ENCODE measurements at places on chromosomes 12 and 14.

GRCh38 chr14:48582938-48583337 is 907.5 kb upstream of the MDGA2 start:
- DNase-seq: no peak

DNA sequence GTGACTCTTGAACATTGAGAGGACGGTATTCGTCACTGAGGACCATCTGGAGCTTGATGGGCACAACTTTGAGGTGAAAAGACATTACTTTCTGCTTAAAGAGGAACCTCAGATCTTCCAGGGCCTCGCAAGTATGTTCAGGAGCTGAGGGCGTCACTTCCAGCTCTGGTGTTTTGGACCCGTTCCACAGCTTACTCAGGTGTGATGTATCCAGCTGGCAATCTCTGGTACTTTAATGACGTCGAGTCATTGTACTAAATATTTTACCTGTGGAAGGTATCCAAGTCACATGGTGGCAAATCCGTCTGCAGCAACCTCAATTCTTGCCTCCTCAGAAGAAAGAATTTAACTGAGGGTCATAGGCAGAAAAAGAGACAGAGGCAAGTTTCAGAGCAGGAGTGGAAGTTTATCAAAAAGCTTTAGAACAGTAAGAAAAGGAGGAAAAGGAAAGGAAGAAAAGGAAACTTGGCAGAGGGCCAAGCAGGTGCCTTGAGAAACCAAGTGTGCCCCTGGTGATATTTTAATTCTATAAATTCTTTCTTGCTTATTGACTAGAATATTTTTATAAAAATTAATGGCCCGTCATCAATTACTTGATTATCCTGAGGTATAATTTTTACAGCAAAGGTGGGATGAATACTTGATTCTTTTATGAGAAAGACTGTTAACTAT is 250.6 kb downstream of the AEBP2 start:
- DNase-seq: no peak

- no peak for DNase-seq
These were observed 23.9 kb downstream of the STX2 start for GRCh38 chr12:130815028-130815741.

DNA sequence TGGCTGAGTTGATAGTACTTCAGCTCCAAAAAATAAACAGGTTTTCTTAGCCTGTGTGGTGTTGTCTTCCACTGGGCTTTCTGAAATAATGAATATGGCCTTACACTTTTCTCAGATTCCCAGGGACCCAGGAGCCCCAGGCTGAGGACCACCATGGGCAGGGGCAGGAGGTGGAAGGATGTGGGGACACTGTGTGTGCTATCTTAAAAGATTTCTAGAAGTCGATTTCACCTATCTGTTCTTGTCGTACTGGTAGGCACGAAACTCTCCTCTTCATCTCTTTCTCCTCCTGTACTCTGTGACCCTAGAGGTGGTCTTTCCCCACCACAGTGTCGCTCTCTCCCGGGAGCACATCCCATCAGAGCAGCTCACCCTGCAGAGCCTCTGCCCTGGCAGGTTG is 107.7 kb upstream of the FKBP4 start:
- DNase-seq: no peak

DNA sequence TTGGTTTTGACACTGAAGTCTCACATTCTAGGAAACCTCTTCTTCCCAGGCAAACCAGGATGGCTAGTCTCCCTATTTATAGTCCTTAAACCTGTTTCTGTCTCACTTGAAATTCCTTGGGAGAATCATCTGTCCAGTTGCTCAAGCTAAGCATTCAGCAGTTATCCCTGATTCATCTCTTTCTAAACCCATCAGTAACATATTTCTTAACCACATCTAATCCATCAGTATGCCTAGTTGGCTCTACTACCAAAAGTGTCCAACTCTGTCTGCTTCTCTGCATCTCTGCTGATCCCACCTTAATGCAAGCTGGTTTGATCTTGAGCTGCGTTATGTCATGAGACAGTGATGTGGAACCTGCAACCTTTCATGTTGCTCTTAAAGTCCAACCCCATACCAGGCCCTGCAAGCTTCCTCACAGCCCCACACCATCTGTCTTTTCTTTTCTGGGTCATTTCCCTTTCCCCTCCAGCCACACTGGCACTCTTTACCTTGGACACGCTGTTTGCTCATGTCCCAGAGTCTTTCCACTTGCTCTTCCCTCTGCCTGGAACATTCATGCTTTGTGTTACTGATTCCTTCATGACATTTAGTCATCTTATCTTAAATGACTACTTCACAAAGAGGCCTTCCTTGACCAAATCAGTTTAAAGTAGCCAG is 380.8 kb upstream of the RGS6 start:
- DNase-seq: no peak

- no peak for DNase-seq
These were observed 85.1 kb upstream of the ARHGAP5 start for GRCh38 chr14:31992011-31992447.

DNA sequence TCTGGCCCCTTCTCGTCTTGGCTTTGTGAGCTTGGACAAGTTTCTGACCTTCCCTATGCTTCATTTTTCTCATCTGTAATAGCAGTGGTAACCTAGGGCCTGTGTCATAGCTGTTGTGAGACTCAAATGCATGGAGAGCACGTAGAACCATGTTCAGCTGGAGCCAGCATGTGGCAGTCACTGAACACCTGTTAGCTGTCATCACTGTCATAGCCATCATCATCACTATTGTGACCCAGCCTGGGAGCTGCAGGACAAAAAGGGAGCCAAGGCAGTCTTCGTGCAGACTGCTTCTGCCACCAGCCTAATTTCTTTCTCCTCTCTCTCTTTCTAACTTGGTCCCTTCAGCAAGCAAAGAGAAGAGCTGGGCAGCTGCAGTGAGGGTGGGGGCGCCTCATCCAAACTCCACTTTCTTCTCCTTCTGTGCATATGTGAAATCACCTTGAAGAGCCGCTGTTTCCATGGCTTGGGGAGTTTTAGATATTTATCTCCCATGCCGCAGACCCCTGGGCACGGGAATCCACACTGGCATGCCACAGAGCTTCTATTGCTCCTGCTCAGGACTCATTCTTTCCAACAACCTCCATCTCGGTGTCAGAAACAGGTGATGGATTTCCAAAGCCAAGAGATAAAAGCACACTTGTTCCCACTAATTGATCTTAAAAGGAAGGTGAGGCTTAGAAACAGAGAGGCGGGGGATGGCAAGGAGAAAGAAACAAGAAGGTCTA is 87.0 kb downstream of the SRRM4 start:
- DNase-seq: no peak

Measured in CD4-positive, alpha-beta T cell (primary cell).